ENCODE measurements at places on chromosomes 12 and 14. TPM values are rescaled to one million over a fixed set of nuclear protein-coding genes. Genes with fewer than 3 reads are reported as not detected.

CIT gene
- polyA plus RNA-seq, result 15.0 TPM

NAV3 gene
- 10.5 TPM for polyA plus RNA-seq

CLEC6A gene
- polyA plus RNA-seq, result 0.15 TPM

NTN4 gene
- 99.0 TPM for polyA plus RNA-seq

C1R gene
- polyA plus RNA-seq, result 50.6 TPM

GLTP gene
- 43.5 TPM for polyA plus RNA-seq

BMP4 gene
- polyA plus RNA-seq, result 48.5 TPM

PIANP gene
- polyA plus RNA-seq, result 9.0 TPM

AHNAK2 gene
- 1.4 TPM for polyA plus RNA-seq

KRT6A gene
- not detected for polyA plus RNA-seq

SLC6A15 gene
- polyA plus RNA-seq, result 0.68 TPM

Measured in right renal cortex interstitium (tissue), 3 donors.